ENCODE measurements at places on chromosomes 3 and 15.
A peak's percentile ranks its signal among the peaks of the same experiment; 100 is the strongest.

- no peak for DNase-seq
These were observed 5.3 kb downstream of the PLA2G4D start for GRCh38 chr15:42088801-42089640.

DNA sequence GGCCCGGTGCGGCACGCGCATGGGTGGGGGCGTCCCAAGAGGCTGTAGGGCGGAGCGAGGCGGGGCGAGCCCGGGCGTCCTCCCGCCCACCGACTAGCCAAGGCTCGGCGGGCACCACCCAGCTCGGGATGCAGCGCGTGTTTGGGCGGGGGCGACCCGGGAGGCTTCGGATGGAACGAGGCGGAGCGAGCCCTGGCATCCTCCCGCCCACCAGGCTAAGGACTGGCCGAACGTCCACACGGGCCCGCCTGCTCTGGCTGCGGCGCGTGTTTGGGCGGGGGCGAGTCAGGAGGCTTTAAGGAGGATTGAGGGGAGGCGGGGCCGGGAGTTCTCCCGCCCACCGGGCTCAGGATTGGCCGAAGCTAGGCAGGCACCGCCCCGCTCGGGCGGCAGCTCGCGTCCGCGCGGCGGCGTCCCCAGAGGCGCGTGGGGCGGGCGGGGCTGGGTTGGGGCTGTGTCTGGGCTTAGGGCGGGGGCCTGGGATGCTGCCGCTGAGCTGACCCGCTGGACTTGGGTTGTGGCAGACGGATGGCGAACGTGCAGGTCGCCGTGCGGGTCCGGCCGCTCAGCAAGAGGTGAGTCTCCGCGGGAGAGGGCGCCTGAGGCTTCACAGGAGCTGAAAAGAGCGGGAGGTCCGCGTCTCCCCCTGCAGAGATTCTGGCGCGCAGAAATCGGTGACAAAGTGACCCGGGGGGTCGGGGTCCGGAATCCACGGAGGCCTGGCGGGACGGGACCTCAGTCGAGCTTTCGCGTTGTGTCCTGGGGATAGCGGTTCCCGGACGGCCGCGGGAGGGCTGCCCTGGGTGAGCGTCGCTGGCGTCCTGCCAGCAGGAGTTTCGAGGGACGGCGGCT is at the start of gene STARD9:
TSS of gene STARD9 (plus strand) at position 419 of the 852 bp plus-strand sequence. CDS start at position 529, 110 bp downstream.
- peak; percentile 99 for DNase-seq

GRCh38 chr15:65402961-65403360 is 19.8 kb downstream of the IGDCC4 start:
- DNase-seq = no peak

DNA sequence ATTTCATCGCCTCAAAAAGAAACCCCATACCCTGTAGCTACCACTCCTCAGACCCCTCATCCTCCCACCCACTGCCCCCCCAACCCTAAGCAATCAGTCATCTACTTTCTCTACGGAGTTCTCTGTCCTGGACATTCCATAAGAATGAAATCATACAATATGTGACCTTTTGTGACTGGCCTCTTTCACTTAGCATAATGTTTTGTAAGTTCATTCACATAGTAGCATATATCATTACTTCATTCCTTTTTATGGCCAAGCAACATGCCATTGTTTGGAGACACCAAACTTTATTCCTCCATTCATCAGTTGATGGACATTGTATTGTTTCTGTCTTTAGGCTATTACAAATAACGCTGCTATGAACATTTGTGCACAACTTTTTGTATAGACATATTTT is 64.2 kb downstream of the TNIK start:
- peak; percentile 39 for DNase-seq

DNA sequence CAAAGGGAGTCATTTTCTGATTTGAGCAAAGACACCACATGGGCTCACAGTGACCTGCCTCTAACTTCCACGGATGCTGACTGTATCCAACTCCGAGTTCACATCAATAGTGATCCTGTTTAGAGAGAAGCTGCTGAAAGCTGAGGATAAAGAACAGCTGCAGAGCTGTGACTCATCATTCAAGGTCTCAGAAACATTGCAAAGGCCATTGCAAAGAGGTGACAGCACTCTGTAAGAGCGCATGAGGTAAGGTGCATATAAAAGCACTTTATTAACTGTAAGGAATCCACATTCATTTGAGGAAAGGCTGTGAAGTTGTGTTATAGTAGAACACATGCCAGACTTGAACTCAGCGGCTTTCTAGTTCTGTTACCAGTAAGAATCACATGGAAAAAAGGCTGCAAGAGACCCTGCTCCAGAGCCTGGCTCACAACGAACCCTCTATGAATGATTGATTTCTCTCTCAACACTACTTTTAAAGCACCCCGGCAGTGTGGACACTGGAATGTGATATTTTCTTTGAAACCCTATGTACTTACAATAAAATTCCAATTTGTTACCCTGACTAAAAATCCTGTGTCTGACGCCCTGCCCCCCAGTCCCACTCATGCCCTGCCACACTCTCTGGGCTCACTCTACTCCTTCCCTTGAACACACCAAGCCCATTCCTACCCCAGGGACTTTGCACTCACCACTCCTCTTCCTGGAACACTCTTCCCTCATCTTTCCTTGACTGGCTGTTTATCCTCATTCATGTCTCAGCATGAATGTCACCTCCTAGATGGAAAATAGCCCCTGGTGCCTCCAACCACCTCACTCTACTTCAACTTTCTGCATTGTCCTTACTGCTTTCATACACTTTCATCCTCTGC is 111.2 kb downstream of the LSM3 start:
- peak; percentile 89 for DNase-seq

- DNase-seq = no peak
These were observed 21.5 kb upstream of the CHD2 start for GRCh38 chr15:92878593-92879053.

GRCh38 chr3:46349484-46350261 is 4.2 kb upstream of the CCR2 start:
- DNase-seq = no peak

DNA sequence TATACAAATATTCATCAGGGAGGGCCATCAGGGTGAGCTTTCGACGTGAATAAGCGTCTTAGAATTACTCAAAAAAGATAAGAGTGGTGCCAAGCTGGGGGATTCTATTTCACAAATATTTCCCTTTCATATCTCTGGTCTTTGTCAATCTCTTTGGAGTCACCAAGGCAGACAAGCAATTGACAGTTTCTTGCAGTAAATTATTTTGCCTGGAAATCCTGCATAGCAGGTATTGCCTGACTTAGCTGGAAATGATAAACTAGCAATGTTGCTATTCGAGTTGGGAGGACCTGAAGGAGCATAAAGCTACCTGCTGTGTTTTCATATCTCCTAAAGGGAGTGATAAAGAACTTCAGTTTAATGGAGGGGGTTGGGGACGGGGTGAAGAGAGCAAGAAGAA is 60.4 kb upstream of the PPARG start:
- no peak for DNase-seq

DNA sequence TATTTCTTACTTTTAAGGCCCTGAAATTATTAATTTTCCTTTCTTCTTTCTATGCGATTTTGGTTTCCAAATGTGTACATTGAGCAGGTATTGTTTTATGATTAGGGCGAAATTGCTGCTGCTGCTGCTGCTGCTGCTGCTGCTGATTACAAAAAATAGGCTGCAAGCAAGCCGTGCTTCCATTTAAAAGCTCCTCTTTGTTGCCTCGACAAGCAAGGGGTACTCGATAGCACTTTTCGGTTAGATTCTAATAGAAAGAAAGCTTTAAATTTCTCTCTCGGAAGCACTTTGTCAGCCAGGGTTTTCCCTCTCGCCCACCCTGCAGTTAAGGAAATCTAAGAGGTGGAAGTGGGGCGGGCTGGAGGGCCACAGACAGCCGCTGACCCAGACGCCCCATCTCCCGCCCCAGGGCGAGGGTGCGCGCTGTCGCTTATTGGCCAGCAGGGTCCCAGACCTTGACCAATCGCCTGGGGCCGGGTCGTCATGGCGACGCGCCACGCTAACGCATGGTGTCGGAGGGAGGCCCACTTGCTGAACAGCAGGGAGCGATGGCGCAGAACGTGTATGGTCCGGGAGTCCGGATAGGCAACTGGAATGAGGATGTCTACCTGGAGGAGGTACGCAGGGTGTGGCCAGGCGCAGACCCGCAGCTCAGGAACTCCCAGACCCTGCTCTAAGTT is at the start of gene CFAP161:
TSS of gene CFAP161 (plus strand) at position 489 of the 680 bp plus-strand sequence. CDS start at position 549, 60 bp downstream.
- DNase-seq = peak; percentile 61

DNA sequence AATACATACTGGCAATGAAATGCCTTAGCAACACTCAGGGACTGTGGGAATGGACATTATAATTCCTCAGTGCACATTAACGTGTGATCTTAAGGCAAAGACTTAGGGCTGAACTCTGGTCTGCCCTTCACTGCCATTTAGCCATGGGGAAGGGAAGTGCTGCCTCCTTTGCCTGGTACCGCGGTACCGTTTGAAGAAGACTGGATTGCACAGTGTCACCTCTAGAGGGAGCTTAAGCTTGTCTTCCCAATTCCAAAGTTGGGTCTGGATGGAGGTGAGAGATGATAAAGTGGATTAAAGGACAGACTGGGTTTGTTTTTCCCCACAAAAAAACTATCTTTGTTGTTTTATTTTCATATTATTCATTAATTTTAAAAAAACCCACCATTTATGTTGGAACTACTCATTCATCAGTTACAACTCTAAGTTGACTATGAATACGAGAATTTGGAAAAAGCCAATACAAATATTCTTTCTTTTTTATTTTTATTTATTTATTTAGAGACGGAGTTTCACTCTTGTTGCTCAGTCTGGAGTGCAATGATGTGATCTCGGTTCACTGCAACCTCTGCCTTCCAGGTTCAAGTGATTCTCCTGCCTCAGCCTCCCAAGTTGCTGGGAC is 60.0 kb upstream of the SYN2 start:
- peak; percentile 19 for DNase-seq

DNA sequence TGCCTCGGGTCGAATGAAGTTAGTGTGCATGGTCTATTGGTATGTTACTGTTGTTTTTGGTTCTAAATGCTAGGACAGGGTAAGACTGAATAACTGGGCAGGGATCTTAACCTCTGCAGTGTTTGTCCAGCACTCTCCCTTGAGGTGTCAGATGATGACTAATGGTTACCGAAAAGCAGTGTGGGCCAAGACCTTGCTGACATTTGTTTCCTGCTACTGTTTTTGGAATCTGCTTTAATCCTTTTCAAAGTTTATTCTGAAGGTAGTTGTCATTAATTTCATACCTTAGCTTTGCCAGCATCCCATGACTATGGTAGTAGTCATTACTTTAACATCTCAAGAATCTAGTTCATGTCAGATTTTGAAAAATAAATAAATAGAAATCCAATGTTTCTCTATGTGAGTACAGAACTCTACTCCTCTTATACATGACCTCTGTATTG is 117.0 kb downstream of the P3H2 start:
- DNase-seq = peak; percentile 43

DNA sequence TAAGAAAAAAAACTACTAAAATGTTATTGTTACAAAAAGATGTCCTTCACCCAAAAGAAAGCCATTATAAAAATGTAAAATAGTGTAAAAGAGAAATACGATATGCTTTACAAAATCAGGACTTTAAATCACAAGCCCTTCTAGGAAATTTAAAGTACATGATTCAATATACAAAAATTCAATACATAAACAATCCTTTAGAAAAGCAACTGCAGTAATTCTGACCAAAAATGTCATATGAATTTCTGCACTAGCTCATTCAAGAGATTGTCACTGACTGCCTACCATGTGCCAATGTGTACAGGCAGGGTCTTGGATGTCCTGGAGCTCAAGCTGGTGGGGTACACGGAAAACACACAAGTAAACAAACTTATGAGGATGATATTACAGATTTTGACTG is 2.5 kb downstream of the MORC1 start:
- DNase-seq = no peak

DNA sequence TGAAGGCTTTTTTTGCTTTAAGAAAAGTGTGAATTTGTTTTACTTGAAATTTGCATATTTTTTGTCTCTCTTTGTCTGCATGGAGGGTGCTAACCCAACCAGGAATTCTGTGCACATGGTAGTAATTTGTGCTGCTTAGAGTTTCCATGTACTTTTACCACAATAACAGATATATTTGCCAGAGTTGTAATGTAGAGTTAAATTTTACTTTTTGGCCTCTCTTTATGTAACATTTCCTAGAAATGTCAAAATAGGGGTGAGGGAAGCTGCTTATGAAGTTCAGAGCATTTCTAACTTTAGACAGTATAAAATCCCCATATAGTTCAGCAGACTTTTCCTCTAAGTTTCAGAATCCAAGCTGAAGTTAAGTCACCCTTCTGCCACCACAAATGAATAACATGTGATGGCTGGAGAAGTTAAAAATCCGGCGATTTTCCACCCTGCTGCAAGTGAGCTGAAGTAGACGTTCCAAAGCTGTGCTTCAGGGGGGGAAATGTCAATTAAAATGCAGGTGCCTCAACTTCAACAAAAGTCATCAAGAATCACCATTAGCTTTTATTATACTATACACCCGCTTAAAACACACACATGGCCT is 385.7 kb upstream of the NR2F2 start:
- no peak for DNase-seq

- no peak for DNase-seq
These were observed 12.2 kb downstream of the PROS1 start for GRCh38 chr3:93961489-93961888.

Measured in fibroblast of villous mesenchyme (primary cell).